Hematopoietic multipotent progenitor cell treated with erythropoietin and hydrocortisone succinate and interleukin-3 and kit ligand, for 17 days (in vitro differentiated cells): ENCODE measurements at places on chromosomes 7 and 10.
A peak's percentile ranks its signal among the peaks of the same experiment; 100 is the strongest.

- DNase-seq: no peak
Observed at GRCh38 chr10:32985341-32985764, 27.3 kb upstream of the ITGB1 start.

DNA sequence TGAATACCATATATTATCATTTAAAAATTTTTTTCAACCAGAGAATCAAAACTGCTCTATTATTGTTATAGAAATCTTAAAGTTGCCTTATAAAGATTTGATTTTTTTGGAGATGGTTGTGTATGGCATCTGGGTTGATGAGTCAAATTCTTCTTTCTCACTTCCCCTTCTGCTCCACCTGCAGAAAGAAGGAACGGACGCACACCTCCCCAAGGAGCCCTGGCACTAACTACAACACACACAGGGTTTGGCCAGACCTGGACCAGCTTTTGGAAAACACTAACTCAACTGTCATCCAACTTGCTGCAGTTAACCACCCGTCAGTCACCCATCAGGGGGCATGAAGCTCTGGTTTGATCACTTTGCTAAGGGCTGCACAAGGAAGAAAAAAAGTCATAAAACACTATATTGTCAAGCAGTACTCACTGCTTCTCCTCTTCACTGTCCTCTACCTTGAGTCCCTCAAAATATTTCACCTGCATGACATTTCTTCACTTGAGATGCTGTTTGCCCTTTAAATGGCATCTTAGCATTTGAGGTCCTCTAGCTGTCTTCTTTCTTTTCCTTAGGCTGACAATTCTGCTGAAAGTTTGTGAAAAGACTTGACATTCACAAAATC lies 266.7 kb upstream of the PHF14 start:
- DNase-seq: no peak

- no peak for DNase-seq
Observed at GRCh38 chr10:47151920-47152319, 148.1 kb upstream of the GDF10 start.

- DNase-seq: no peak
Observed at GRCh38 chr7:1560620-1561031, 4.6 kb upstream of the TMEM184A start.

GRCh38 chr7:28575241-28575643 lies 162.9 kb downstream of the CREB5 start:
- no peak for DNase-seq

DNA sequence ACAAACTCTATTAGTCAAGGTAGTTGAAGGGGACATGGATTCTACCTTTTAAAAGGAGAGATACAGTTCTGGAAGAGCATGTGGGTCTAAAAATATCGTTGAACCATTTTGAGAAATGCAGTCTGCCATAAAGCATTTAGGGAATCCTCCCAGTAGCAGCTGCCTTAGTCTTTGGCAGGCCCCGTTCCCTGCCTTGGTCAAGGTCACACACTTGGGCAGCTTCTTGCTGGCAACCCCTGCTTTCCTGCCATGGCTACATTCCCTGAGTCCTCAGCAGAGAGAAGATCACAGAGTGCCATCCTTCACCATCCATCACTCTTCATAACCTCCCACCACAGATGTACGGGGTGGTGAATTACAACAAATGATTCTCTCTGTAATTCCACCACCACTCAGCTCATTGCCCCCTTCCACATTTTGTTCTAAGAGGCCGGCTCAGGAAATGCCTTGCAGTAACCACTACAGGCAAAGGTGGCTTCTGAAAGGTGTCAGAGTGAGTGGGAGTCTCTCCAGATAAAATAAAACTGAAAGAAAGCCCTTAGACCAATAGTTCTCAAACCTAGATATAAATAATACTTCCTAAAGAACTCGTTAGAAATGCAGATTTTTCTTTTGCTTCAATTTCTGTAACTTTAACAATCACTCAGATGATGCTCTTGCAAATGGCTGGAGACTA lies 121.4 kb upstream of the STK17A start:
- DNase-seq: no peak

- no peak for DNase-seq
Observed at GRCh38 chr7:46290374-46291049, 369.4 kb upstream of the IGFBP3 start.

GRCh38 chr7:70143075-70144044 lies 545.1 kb downstream of the AUTS2 start:
- DNase-seq: no peak

DNA sequence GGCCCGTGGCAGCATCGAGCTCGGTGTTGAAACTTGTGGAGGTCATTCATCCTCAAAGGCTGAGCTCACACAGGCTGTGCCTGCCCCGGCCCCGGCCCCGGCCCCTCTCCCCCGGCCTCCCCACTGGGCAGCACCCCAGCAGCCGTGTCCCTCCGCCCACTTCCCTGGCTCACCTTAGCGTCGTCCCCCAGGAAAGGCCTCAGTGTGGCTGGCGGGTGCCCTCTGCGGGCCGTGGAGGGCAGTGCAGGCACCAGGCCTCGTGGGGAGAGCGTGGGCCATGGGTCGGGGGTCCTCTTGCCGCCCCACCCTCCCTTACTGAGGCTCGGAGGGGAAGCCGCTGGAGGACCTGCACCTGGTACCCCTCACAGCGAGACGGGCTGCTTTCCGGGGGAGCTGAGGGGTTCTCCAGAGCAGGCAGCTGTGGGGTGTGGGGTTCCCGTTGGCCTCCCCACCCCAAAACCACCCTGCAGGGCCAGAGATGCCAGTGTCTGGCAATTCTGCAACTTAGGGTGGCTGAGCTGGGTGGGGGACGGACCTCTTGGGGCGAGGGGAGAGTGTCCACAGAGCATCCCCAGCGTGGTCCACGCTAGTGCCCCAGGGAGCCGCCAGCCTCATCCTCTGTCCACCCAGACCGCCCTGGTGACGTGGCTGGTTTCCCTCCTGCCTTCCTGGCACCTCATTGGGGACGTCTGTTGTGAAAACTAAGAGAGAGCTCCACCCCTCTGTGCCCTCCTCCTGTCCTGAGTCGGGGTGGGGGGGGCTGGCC lies 44.2 kb upstream of the DPYSL4 start:
- DNase-seq: peak; percentile 18

GRCh38 chr7:30116771-30117170 lies 18.0 kb upstream of the MTURN start:
- DNase-seq: no peak

- DNase-seq: no peak
Observed at GRCh38 chr7:115008465-115009114, 86.7 kb downstream of the MDFIC start.

- DNase-seq: no peak
Observed at GRCh38 chr7:7609330-7609729, 31.2 kb upstream of the UMAD1 start.

DNA sequence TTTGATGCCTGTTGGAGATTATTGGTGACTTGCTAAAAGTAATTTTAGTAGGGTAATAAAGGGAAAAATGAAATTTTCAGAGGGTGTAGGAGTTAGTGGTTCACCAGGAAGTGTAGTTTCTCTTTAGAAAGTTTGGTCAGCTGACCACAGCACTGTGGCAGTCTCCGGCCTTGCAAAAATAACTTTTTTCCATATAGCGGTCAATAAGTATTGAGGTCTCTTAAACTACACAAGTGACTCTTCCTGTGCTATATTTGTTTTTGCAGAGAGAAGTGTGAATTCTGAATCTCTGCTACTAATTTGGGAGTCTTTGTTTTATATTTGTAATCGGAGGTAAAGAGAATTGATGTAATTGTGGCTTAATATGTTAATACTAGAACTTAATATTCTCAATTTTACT lies 24.3 kb downstream of the PTPN12 start:
- DNase-seq: no peak

DNA sequence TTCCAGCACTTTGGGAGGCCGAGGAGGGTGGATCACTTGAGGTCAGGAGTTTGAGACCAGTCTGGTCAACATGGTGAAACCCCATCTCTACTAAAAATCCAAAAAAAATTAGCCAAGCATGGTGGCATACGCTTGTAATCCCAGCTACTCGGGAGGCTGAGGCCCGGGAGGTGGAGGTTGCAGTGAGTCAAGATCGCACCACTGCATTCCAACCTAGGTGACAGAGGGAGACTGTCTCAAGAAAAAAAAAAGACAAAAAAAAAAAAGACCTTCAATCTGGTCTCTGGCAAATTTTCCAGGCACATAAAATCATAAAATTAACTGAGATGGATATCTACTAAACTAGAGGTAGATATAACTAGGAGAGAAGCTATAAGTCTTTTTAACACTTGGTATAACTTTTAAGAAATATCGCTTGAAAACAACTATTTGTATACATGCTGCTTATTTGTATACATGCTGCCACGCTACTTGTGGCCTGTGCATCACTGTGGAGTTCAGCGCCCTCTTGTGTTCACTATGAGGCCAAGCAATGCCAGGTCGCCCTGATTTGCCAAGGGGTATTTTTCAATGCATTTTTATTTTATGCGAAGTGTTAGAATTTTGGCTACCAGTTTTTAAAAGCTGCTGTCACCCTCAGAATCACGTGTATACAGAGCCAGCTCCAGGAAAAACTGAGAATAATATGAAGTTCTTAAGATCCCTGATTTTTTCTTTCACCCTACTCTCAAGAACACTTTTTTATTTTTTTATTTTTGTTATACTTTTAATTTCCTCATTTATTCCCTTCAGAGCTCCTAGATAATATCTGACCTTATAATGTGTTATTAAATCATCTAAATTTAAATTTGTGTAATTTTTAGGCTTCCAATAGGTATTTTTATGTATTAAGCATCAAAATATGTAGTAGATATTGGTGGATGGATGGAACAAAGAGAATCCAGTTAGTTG lies 26.7 kb downstream of the CYCS start:
- peak; percentile 77 for DNase-seq

DNA sequence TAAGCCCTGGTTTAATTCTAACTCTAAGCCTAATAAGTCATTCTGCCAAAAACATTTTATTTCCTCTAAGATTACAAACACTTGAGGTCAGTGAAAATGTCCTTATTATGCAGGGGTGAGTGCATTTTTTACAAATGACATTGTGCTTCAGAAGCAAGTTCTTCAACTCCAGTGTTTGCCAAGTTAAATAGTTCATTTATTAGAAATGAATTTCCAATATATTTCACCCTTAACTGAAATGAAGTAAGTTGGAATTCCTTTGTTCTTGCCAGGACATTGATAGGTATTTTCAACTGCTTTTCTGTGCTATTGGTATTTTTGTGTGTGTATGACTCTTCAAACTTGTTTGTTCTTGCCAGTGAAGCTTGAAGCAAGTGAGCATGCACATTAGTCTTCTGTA lies 89.5 kb upstream of the CCDC6 start:
- DNase-seq: no peak

DNA sequence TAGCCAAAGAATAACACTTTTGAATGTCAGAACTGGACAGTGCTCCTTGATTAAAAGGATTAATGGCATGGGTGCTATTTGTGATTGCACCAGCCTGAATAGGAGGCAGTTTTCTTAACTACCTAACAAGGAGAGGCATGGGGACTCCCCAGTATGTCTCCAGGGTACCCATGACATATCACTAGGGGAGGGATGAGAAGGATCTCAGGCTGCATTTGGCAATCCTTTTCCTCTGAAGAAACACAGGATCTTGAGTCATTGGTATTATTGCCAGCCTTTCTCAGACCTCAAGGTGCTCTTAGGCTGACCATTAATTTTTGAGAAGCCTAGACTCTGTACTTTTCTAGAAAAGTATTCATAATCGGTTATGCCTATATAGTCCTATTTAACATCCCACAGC lies 77.5 kb upstream of the NPVF start:
- no peak for DNase-seq

GRCh38 chr10:94199565-94199964 lies 163.2 kb downstream of the NOC3L start:
- no peak for DNase-seq

DNA sequence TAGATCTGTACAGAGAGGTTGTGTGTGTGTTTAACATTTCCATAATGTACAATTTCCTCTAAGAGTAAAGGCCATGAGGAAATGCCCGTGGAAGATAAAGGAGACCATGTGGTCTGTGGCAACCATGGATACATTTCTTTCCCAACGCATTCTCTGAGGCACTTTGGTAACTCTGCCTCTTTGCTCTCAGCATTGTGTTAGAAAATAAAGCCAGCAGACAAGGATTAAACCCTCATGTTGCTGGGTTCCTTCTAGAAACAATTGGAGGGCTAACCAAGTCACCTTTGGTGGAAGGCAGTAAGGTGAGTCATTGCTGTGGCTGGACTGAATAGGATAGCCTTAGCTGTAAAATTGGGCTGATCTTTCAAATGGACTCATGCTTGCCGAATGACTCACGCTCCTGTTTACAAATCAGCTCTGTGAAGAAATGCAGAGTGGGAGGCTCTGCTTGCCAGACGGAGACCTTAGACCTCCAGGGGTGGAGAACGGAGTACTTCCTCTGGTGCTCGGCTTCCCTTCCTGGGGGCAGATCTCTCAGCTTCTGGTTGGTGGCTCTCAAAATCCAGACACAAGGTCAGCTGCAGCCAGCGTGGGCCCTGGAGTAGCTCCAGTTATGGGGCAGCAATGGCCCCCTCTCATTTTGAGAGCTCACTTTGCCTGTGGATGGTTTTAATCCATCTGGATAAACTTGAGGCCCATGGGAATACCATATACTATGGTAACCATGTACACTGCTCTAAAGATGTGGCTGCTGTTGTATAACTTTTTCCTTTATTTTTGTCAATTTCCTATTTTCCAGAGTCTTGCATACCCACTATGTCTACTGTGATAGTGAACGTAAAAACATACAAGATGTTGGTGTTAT lies 137.3 kb downstream of the TCF7L2 start:
- DNase-seq: no peak

GRCh38 chr10:78567680-78568455 lies 500.9 kb upstream of the ZMIZ1 start:
- DNase-seq: no peak

DNA sequence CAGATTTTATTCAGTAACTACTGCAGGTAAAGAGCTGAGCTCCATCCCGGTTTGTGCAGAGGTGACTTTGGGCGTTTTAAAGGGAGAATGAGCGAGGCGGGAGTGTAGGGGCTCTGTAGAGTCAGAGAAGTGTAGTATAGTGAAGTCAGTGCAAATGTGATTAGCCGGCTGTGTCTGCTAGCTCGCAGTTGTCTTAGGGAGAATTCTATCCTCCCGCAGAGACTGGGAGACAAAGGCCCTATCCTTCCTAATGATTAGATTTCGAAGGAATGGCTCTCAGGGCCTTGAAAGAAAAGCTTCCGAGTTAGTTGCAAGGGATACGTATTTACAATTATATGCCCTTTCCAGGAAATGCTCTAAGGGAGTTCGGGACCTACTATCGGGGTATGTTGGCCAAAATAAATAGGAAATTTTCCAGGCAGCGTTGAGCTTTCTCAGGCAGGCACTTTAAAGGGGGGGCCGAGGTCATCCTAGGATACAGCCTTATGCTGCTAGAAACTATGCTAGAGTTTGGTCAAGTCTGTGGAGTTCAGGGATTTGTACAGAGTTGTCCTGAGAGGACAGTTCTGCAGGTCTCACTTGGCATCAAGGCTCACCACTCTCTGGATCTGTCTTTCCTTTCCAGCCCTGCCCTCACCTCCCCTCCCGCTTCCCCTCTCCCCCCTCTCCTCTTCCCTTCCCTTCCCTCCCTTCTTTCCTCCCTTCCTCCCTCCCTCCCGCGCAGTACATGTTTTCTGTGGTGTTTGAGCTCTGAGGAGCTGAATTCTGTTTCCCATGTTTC lies 825 bp downstream of the MRPL32 start:
- peak; percentile 17 for DNase-seq
